Caco-2 (cell line): ENCODE measurements at places on chromosomes 11 and 22.
A peak's percentile ranks its signal among the peaks of the same experiment; 100 is the strongest.

DNA sequence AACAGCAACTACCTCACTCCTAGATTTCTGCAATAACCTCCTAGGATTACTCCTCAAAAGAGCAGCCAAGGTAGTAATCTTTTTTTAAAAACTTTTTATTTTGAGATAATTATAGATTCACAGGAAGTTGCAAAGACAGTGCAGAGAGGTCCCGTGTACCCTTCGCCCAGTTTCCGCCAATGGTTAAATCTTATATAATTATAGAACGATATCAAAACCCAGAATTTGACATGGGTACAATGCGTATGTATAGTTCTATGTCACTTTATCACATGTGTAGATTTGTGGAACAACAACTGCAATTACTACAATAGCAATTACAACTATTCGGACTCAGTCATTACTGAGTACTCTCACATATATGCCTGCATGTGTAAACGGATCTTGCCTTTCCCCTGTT lies 94.8 kb upstream of the APOA1 start:
- DNase-seq, result no peak

DNA sequence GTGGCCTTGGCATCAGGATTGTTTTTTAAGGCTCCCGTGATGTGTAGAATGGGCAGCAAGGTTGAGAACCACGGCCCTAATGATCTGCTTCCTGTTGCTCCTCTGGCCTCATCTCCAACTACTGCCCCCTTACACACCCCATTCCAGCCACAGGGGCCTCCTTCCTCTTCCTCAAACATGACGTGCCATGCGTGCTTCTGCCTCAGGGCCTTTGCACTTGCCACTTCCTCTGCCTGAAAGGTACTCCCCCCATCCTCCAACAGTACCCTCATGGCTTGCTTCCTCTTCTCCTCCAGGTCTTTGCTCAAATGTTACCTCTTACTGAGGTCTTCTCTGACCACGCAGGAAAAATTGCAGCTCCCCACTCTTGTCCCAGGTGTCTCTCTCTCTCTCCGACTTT lies 93.9 kb upstream of the CSNK2A3 start:
- DNase-seq, result no peak

DNA sequence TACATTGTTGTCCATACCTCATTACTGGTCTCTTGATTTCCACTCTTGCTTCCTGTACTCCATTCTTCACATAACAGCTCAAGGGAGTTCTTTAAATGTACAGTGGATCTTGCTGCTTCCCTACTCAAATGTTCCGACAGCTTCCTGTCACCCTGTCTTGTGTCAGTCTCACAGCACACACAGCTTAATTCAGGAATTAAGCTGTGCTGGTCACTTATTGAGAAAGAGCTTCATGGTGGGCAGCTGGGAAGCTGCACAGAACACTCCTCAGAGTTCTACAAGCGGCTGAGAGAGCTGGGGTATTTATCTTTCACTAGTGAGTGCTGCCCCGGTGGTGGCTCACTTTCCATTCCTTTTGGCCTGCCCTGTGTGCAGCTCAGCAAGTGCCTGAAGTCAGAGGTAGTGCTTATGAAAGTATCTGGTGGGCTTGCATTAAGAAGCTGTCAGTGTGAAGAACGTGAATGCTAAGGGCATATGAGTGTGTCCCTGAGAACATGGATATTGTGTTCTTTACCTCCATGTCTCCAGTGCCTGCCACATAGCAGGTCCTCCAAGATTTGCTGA lies 48.7 kb downstream of the KCNQ1OT1 start:
- DNase-seq, result no peak

- no peak for DNase-seq
These were observed 8.0 kb downstream of the IFITM10 start for GRCh38 chr11:1742371-1742770.

DNA sequence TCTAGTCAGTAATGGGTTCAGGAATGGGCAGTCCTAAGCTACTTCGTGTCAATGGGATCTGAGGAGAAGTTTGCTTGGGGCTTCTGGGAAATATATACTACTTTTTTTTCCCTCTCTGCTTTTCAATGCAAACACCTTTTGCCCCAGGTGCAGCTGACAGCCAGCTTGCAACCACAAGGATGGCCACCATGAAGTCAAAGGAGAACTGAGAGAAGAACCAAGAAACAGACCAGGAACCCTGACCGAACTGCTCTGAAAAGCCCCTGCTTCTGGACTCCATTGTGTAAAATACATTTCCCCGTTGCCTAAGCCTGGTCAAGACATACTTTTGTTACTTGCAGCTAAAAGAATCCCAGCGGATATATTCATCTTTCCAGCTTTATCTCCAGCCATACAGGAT lies 20.1 kb upstream of the CD44 start:
- no peak for DNase-seq

DNA sequence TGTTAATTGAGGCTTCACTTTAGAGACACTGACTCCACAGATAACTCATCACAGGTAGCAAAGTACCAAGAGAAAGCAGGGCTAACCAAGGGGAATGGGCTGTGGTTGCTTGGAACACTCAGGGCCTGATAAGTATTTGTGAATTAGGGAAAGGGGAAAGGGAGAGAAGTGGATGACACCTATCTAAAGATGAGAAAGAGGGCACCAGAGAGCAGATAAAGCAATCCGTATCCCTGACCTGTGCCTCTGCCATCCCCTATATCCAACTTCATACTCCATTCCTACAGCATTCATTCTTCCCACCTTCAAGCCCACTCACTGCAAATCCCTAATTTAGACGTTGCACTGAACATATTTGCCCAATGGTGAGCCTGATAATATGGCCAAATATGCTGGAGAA lies 43.0 kb upstream of the API5 start:
- no peak for DNase-seq

DNA sequence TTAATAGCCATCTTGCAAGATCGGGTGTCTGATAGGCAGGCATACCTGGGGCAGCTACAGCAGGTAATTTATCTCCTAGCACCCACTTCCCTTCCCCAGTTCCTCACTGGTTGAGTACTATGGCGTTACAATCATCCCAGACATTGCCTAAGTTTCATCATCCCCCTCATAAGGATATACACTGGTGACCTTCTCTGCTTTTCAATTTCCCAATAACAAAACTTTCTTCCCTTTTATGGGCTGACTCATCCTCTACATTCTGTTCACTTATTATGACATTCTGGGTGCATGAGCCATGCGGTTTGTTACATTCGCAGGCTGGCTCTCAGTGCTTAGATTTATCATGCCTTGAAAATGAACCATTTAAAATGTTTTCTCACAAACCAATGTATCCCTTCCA lies 5.0 kb upstream of the MRPL11 start:
- DNase-seq, result no peak

- peak; percentile 84 for DNase-seq
These were observed 148.2 kb upstream of the SNX19 start for GRCh38 chr11:131064373-131064991.

- no peak for DNase-seq
These were observed 81.3 kb downstream of the CHST1 start for GRCh38 chr11:45583981-45584566.

GRCh38 chr11:60235321-60235720 lies 7.6 kb downstream of the MS4A4E start:
- no peak for DNase-seq

DNA sequence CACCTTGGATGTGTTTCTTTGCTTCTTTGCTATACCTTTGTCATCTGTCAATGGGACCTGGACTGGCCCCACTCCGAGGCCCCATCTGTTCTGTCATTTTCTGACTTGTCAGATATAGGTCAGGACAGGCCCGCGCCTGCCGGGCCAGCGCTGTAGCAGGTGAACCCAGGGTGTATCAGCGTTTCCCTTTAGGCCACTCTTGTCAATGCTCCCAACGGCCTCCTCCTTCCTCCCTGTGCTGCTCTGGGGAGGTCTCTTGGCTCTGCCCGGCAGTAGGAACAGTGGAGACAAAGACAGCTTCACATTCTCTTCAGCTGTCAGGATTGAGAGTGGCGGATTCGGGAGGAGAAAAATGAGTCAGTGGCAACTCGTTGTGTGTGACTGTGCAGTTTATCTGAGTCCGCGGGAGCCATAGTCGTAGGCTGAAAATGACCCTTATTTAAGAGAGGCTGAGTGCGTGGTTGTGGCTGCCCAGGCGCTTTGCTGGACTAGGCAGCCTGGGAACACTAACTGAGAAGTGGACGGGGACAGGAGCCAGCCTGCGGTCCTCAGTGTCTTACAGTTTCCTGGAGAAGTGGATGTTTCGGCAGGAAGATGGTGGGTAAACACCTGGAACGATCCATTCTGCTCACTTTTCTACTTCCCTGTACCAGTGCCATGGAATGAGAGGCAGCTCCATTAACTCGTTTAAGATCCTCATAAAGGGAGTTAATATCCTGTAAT lies 102.3 kb downstream of the PRR5L start:
- DNase-seq, result no peak

GRCh38 chr11:104490182-104490581 lies 326.2 kb upstream of the PDGFD start:
- no peak for DNase-seq

DNA sequence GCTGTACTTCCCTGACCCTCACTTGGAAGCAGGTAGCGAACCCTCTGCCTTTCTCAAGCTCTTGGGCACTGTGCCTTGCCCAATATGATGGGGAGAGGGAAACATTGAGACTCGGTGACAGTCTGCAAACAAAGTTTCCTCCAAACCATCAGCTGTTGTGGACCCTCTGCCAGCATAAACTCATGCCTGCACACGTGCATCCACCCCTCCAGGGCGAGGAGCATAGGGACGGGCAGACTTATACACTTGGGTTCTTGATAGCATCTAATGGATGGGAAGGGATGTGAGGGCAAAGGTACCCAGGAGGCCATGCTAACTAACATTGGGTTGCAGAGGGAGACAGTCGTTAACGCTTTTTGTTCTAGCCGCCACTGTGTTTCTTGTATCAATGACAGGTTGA lies 8.2 kb upstream of the MAPK8IP1 start:
- no peak for DNase-seq

GRCh38 chr11:44866286-44866685 lies 84.4 kb downstream of the TP53I11 start:
- DNase-seq, result no peak

DNA sequence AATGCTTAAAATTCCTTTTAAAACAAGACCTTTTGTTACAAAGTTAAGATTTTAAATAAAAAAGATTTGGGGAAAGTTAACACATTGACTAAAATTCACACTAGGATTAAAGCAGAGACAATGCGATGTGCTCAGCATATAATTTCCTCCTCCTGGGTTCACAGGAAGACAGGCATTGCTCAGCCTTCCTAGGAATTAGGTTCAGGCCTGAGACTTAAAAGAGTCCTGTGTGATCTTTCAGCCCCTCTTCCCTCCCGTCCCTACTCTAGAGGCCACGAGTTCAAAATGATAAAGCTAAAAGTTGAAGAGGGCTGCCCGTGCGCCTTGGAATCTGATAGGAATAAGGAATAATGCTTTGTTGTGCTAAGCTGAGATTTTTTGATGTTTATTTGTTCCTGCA lies 218.6 kb downstream of the KIRREL3 start:
- no peak for DNase-seq

DNA sequence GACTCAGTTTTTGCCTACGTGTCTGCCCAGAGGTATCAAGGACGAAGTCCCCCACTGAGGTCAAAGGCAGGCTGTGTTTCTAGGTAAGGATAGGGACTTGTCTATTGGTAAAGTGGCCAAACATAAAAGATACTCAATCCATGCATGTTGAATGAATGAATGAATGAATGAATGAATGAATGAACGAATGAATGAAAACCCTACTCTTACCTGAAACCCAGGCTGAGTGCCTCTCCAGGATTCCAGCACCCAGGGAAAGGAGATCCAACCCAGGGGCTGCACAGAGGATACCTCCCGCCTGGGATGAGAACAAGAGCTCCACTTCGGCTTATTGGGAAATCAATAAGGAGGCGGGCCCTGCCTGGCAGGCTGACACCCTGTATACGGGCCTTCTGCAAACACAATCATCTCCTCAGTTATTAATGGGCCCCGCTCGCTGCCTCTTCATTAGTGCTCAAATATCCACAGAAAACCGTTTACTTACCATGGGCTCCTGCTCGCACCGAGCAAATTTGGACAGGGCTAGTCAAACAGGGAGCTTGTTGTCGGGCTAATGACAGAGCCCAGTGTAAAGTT lies 177.4 kb downstream of the BUD13 start:
- peak; percentile 25 for DNase-seq

DNA sequence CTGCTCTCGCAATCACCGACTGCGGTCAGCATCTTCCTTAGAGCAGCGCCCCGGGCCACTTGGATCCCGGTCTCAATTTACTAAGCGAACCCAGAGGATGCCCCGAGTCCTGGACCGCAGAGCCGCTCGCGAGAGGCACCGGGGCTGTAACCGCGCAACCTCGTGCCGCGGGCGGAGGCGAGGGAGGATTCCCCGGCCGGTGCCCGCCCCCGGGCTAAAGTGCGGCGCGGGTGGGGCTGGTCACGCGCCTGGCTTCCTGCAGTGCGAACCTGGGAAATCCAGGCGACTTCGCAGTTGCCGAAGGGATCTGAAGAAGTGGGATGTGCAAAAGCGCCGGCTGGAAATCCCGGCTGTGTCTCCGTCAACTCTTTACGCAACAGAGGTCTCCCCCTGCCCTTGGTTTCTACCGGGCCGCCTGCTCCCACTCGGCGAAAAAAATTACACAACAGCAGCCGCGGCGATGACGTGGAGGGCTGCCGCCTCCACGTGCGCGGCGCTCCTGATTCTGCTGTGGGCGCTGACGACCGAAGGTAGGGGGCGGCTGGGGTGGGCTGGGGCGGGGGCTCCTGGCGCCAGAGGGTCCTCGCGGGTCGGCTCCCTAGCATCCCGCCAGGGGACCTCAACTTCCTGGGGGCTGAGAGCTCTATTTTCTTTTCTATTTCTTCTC lies at the start of gene NCR3LG1:
NCR3LG1 (plus strand) TSS at position 291 of the 667 bp plus-strand sequence; CDS start at position 461, 170 bp downstream.
- DNase-seq, result peak; percentile 72

DNA sequence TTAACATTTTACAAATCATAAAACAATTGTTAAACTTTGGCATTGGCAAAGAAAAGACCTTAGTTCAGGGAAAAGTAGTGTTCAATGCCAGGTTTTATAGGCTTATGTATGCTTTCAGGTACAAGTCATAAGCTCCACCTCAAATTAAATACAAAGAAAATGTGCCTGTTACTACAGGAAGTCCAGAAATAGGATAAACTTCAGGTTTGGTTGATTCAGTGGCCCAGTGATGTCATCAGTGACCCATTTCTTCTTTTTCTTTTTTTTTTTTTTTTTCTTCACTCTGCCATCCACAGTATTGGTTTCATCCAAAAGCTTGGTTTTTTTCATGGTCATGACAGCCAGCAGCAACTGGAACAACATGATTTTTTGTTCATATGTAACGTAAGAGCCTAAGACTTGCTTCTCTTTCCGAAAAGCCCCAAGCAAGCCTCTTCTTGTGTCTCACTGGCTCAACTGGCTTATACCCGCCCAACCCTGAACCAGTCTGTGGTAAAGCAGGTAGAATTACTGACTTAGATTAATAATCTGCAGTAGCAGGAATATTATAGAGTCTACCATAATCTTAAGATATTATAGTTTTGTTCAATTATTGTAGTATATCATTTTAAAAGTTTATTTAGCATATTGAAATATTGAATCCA lies 46.2 kb downstream of the TTC17 start:
- DNase-seq, result no peak

DNA sequence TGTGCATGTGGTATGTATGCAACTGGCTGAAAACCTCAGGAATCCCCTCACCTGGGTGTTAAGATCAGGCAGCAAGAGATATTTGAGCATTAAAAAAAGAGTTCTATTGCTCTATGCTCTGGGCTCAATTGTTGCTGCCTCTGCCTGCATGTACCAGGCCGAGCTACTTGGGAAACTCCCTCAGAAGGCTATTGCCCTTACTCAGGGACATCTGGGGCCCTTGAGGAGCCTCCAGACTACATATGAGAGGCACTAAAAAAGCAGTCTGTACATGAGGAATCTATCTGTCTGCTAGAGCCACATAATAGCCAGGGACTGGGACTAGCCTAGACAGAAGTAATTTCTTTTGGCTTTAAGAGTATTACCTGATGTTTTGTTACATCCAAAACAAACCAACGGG lies 120.1 kb downstream of the SWAP70 start:
- no peak for DNase-seq
